ENCODE measurements at places on chromosomes 6 and 20.

DNA sequence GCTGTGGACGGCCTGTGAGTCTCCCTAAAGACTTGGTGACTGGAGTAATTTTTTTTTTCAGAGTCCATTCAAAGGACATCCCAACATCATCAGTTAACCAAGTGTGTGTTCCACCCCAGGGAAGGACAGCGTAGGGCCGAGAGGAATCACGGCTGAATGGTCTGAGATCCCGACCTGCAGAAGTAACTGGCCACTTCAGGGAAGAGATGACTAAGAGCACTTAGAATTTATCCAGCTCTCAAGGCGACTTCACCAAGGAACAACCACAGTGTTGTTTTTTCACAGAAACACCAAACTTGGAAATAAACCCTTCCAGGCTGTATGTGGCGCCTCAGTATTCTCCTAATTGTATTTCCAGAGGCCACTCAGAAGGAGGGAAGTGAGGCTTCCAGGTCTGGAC lies 231.6 kb downstream of the FNDC1 start:
- DNase-seq, result no peak

- no peak for DNase-seq
Observed at GRCh38 chr6:135972150-135972549, 120.6 kb downstream of the PDE7B start.

DNA sequence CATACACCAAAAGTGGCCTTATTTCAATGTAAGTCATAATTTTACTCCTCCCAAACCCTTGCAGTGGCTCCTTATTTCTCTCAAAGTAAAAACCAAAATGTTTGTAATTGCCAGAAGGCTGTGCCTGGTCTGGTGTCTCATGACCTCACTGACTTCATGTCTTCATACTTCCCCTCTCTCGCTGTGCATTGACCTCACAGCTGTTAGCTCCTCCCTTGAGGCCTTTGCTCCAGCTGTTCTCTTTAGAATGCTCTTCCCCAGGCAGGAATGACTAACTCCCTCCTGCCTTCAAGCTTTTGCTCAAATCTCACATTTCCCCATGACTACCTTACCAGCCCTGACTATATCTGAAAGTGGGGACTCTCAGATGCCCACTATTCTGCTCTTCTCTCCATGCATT lies 83.3 kb downstream of the MTFR2 start:
- DNase-seq, result no peak

DNA sequence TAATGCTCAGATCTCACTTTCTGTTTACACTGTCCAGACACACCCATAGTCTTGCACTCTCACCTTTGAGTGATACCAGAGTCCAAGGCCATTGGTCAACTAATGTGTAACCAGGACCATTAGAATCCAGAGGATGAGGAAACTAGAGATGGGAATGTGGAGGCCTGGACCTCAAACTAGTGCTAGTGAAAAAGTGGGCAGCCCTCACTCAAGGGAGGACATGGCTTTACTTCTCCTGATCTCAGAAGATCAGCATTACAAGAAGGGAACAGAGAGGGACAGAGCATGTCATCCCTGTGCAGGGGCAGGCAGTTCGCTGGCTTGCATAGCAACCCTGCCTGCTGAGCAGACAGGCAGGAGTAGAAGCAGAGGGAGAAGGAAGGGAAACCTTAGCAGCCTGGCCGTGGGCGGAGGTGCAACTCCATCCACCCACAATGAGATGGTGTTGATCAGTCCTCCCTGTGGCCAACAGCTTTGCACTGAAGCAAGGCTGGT lies 22.6 kb upstream of the XRN2 start:
- DNase-seq, result no peak

GRCh38 chr6:32095338-32096086 lies 13.6 kb downstream of the TNXB start:
- no peak for DNase-seq

DNA sequence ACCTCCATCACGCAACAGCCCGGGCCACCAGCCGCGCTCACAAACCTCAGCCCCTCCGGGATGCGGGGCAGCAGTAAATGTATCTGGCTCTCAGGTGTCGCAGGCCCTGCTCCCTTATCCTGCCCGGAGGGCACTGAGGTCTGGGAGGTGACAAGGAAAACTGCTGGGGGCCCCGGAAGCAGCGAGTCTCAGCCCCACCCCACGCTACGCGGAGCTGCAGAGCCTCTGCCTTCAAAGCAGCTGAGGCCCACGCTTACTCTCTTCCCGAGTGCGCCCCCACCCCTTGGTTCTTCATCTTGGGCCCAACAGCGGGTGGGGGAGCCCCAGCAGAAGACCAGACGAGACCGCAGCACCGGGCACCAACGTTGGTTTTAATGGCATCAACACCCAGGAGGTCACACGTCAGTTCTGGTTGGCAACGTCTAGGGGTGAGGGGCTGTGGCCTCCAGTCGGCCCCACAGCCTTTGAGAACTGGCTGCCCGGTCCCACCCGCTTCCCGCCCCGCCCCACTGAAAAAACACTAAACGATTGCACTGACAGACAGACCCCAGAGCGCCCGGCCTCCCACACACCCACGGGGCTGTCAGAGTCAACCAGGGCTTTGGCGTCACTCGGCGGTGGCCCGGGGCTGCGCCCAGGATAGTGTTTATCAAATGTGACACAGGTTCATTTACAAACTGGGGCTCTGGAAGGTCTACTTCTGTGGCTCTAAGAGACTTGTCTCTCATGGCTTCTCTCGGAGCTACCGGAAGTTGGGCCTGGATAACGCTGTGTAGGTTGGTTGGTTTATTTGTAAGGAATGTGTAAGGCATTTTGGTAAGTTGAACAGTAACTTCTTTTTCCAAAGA lies 43.7 kb downstream of the DSTN start:
- no peak for DNase-seq

GRCh38 chr20:1306316-1307135 lies 22.4 kb downstream of the SDCBP2 start:
- no peak for DNase-seq

DNA sequence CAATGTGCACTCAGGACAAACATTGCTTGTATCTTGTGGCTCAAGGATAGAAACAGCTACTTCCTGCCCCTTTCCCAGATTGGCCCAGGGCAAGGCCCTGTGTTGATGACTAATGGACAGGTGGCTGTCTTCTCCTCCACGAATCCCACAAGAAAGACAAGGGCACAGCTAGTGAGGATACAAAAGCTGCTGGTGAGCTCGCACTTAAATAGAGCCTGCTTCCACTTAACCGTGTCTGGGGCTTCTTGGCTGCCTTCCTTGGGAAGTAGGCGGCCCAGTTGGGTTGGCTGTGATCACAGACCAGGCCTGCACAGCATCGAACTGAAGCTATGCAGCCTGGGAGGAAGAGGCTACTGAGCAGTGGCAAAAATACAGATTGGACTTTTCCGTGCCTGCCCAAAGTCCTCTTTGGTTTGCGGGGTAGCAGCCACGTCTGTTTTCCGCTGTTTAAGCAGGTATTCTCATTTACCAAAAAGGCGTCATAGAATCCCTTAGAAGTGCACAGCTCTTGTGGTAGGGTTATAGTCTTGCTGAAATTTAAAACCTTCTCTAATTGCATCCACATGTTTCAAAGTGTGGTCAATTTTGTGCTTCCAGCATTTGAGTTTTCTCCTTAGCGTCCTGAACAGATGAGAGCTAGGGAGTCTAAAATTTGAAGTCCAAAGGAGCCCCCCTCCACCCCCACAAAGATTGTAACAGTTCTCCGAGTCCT lies 23.0 kb upstream of the NAA20 start:
- no peak for DNase-seq

- DNase-seq, result no peak
Observed at GRCh38 chr6:40760887-40761286, 173.7 kb upstream of the LRFN2 start.

- DNase-seq, result no peak
Observed at GRCh38 chr6:36655085-36655724, 23.3 kb upstream of the CDKN1A start.

DNA sequence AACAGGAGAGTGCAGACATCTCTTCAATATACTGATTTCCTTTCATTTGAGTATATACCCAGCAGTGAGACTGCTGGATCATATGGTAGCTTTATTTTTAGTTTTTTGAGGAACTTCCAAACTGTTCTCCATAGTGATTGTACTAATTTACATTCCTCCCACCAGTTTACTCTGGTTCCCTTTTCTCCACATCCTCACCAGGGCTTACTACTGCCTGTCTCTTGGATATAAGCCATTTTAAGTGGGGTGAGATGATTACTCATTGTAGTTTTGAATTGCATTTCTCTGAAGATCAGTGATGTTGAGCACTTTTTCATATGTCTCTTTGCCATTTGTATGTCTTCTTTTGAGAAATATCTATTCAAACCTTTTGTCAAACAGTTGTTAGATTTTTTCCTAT lies 64.9 kb upstream of the HMGCLL1 start:
- DNase-seq, result no peak

- DNase-seq, result no peak
Observed at GRCh38 chr6:93059911-93060310, 359.4 kb downstream of the EPHA7 start.

DNA sequence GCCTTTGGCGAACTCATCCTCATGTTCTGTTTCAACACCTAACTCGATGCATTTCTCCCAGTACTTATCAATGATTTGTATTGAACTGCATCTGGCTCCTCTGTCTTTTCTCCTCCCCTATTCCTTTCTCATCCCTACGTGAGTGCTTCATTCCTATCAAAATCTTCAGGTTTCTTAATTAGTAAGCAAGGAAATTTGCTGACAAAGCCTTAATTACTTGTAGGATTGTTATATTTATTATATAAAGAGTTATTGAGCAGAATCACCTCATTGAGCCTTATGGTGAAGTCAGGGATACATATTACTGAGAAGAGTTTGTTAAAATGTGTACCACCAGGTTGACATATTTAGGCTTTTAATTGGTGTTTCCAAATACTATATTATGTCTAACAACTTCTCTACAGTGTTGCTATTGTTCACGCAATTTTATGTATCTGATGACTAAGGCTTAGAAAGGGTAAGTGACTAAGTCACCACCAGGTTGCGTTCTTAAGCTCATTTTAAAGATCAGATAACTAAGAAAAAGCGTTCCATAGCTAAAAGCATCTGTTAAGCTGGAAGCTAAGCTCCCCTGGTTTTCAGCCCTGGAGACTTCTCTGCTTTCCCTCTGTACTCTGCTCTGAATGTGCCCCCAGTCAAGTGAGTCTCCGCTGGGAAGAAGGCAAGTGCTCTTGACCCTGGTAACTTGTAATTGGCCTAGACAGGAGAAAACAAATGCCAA lies 18.9 kb downstream of the SCGN start:
- no peak for DNase-seq

DNA sequence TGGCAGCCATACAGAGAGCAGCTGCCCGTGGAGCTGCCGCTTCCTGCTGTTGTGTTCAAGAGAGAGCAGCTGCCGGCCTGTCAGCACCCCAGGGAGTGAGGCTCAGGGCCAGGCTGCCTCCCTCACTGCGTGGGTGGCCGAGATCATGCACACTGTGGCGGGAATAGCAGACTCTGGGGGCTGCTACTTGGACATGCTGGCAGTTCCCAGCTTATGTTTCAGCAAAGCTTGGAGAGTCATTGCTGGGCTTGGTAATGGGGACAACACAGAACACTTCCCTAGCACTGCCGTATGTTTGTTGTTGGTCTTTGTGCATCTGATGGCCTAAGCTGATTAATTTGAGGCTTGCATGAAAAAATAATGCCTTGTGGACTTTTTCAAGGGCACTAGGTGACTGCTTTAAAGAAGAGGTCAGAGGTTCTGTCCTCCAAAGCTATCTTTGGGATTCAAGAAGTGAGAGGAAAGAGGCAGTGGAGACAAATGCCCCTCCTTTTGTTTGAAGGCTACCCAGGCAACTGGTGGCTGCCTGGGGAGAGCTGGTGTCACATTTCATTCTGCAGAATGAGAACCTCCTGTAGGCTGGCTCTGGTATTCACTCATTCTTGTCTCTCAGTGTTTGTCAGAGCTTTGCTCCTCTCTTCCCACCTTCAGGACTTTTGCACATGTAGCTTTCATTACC lies 18.8 kb downstream of the MRAP2 start:
- DNase-seq, result no peak

DNA sequence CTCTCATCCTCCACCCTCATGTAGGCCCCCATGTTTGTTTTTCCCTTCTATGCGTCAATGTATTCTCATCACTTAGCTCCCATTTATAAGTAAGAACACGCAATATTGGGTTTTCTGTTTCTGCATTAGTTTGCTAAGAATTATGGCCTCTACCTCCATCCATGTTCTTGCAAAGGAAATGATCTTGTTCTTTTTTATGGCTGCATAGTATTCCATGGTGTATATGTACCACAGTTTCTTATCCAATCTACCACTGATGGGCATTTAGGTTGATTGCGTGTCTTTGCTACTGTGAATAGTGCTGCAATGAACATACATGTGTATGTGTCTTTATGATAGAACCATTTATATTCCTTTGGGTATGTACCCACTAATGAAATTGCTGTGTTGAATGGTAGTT lies 200.0 kb downstream of the ADGRG6 start:
- DNase-seq, result no peak

DNA sequence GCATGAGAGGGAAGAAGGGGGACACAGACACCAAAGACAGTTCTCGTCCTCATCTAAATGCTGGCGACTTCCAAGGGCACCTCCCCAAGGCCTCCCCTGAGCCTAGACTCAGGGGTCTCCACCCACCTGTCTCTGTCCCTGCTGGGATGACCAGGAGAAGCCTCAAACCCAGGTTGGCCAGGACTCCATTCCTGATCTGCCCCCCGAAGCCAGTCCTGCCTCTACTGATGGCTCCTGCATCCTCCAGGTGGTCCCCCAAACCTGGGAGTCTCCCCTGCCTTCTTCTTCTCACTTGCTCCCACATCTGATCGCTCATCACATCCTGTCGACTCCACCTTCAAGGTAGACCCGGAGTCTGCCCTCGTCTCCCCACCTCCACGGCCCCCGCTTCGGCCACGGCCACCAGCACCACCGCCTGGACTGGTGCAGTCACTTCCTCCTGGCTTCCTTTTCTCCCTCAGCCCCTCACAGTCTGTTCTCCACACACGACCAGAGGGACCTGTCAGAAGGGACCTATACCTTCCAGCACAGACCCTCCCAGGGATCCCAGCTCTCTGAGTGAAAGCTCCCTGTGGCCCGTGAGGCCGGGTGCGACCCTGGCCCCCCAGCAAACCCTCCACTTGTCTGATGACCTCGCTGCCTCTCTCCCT lies 92.1 kb downstream of the CEBPB start:
- DNase-seq, result no peak

DNA sequence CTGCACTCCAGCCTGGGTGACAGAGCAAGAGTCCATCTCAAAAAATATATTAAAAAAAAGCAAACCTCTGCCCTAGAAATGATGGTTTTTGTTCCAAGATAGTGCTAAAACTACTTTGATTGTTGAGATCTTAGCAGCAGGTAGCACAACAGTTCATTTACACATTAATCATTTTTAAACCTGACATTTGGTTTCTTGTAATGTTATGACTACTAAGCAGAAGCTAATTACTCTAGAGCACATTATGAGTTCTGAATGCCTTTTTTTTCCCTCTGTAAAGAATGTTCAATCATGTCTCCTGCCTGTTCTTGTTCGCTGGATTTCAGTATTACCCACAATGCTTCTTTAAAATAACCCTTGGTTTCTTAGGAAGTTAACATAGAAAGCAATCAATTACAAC lies 24.7 kb upstream of the PHF3 start:
- no peak for DNase-seq

GRCh38 chr6:36353411-36353915 lies 16.8 kb upstream of the BNIP5 start:
- DNase-seq, result no peak

- DNase-seq, result no peak
Observed at GRCh38 chr6:131651782-131652181, 14.7 kb downstream of the ENPP3 start.

- DNase-seq, result no peak
Observed at GRCh38 chr6:138239774-138240173, 21.5 kb upstream of the PBOV1 start.
